ENCODE measurements at places on chromosomes 7 and 10. TPM values are rescaled to one million over a fixed set of nuclear protein-coding genes. Genes with fewer than 3 reads are reported as not detected.

- H3K4me3 ChIP-seq, result no peak overlapping the region
- H3K27me3 ChIP-seq, result no peaks in the 10 kb centered on the region
- no peaks in the 10 kb centered on the region for H3K36me3 ChIP-seq
- no peak overlapping the region for H3K27ac ChIP-seq
- no peak for DNase-seq
Measured at GRCh38 chr10:112639298-112639697, 192.3 kb downstream of the VTI1A start.

- H3K4me1 ChIP-seq, result no peaks in the 10 kb centered on the region
- DNase-seq, result peak; percentile 5
- no peak overlapping the region for H3K4me3 ChIP-seq
- H3K27me3 ChIP-seq, result no peaks in the 10 kb centered on the region
- H3K27ac ChIP-seq, result no peak overlapping the region
Measured at GRCh38 chr10:88651101-88651551, 13.1 kb upstream of the LIPF start.

- no peaks in the 10 kb centered on the region for H3K36me3 ChIP-seq
- H3K4me3 ChIP-seq, result no peak overlapping the region
- no peak for DNase-seq
- peaks cover 7% of the 10 kb centered on the region for H3K4me1 ChIP-seq
Measured at GRCh38 chr10:44394696-44395381, 9.9 kb upstream of the CXCL12 start.

DNA sequence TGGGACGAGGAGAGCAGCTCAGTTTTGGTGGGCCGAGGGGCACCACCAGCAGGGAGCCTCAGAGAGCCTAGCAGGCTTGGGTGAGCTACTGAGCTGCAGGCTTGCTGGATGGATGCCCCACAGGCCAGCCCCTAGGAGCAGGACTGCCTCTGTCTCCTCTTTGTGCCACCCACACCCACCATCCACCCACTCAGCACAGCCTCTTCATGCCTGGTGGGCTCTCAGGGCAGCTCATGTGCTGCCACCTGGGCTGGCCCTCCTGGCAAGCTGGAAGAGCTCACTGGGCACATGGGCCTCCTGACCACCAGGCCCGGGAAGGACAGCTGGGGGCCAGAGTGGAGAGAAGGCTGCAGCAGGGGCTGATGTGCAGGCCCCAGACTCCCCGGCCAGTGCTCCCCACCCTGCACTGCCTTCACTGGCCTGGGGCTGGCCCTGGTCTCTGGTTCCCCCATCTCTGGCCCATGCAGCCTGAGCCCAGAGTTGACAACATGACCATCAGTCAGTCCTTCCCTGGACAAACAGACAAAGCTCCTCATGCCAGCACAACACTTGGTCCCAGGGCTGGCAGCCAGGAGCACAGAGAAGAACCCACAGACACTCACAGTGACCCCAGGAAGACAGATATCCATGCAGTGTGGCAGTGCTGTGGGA lies 8.2 kb downstream of the RASGEF1A start:
- H3K36me3 ChIP-seq, result no peaks in the 10 kb centered on the region
- H3K27me3 ChIP-seq, result peaks cover 3% of the 10 kb centered on the region
- no peak for DNase-seq

DNA sequence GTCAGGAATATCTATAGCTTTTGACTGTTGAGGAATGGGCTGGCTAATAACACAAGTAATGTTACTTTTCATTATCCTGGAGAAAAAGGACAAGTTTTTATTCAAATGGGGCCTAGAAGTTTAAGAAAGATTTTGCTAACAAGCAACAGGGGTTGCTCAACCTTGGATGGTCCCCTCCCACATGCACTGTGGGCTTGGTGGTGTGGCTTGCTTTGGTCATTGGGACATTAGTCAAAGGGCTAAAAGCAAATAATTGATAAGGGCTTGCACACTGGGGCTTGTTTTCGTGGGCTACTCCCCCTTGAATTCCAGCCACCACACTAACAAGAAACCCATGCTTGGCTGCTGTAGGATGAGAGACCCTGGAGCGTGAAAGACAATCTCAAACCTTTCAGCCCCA lies 127.6 kb downstream of the JCAD start:
- H3K4me1 ChIP-seq, result no peaks in the 10 kb centered on the region
- H3K4me3 ChIP-seq, result no peak overlapping the region
- DNase-seq, result no peak
- H3K27ac ChIP-seq, result no peak overlapping the region
- H3K36me3 ChIP-seq, result no peaks in the 10 kb centered on the region

EBF3 gene
- 7.5 TPM for polyA plus RNA-seq

- peaks cover 33% of the 10 kb centered on the region for H3K36me3 ChIP-seq
- no peak overlapping the region for H3K27ac ChIP-seq
- peaks cover 28% of the 10 kb centered on the region for H3K4me1 ChIP-seq
Measured at GRCh38 chr7:101159696-101160674, 5.4 kb downstream of the VGF start.

GSDME gene
- polyA plus RNA-seq, result 87.6 TPM

DNA sequence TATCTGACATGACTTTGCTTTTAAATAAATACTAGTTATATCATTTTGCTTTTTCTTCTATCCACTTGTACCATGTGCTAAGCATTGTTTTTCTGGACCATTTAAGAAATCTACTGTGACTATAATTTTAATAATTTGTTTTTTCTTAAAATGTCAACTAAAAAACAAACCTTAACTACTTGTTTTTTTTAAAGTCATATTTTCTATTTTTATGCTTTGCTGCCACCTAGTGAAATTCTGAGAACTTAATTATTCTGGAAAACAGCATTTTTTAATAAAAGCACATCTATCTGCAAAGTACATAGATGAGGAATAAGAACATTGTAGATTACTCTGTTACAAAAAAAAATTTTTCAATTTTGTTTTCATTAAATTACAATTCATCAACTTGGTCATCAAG lies 47.4 kb downstream of the ORC5 start:
- no peak overlapping the region for H3K4me3 ChIP-seq
- no peak for DNase-seq
- no peak overlapping the region for H3K27ac ChIP-seq
- H3K4me1 ChIP-seq, result no peaks in the 10 kb centered on the region

NXPH1 gene
- polyA plus RNA-seq, result 0.06 TPM

- no peak for DNase-seq
- H3K27me3 ChIP-seq, result no peaks in the 10 kb centered on the region
- H3K27ac ChIP-seq, result no peak overlapping the region
- no peaks in the 10 kb centered on the region for H3K4me1 ChIP-seq
Measured at GRCh38 chr10:127937069-127937468, 30.2 kb downstream of the PTPRE start.

DNA sequence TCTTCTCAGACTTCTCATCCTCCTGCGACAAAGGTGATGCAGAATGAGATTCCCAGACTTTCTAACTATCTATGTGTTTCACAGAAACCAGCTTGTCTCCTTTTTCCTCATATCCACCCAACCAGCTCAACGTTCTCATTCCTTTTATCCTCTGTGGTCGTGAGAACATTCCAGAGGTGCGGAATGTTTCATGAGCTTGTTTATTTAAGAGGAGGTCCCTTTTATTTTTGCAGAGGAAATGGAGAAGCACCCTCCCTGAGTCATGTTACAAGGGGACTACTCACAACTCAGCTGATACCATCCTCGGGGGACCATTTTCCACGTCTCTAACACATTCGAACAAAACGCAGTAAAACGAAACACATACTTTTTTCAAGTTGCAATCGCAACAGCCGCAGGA lies 93.2 kb downstream of the ZRANB1 start:
- H3K4me1 ChIP-seq, result peaks cover 10% of the 10 kb centered on the region
- no peaks in the 10 kb centered on the region for H3K27me3 ChIP-seq

PVRIG gene
- 1.5 TPM for polyA plus RNA-seq

FLNC gene
- 53.3 TPM for polyA plus RNA-seq

DNA sequence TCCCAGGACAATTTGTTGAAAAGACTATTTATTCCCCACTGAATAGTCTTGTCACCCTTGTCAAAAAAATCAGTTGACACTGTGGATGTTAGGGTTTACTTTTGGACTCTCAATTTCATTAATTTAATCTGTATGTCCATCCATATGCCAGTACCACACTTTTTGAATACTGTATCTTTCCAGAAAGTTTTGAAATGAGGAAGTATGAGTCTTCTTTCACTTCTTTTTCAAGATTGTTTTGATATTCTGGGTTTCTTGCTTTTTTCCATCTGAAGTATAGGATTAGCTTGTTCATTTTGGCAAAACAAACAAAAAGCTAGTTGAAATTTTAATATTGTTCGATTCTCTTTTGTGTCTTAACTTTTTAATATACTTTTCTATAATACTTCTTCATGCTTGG lies 21.7 kb downstream of the KLHDC10 start:
- H3K27ac ChIP-seq, result no peak overlapping the region
- H3K27me3 ChIP-seq, result no peaks in the 10 kb centered on the region
- no peaks in the 10 kb centered on the region for H3K36me3 ChIP-seq
- no peak for DNase-seq
- H3K4me1 ChIP-seq, result no peaks in the 10 kb centered on the region

SPDYE5 gene
- polyA plus RNA-seq, result 2.0 TPM

- no peaks in the 10 kb centered on the region for H3K27me3 ChIP-seq
- no peaks in the 10 kb centered on the region for H3K36me3 ChIP-seq
- no peak overlapping the region for H3K27ac ChIP-seq
- peaks cover 3% of the 10 kb centered on the region for H3K4me1 ChIP-seq
- H3K4me3 ChIP-seq, result no peak overlapping the region
Measured at GRCh38 chr10:112835944-112836451, 114.0 kb upstream of the TCF7L2 start.
